ENCODE measurements at places on chromosomes 6 and 20.

- no peak for DNase-seq
Observed at GRCh38 chr20:1924910-1925861, 30.0 kb downstream of the SIRPA start.

DNA sequence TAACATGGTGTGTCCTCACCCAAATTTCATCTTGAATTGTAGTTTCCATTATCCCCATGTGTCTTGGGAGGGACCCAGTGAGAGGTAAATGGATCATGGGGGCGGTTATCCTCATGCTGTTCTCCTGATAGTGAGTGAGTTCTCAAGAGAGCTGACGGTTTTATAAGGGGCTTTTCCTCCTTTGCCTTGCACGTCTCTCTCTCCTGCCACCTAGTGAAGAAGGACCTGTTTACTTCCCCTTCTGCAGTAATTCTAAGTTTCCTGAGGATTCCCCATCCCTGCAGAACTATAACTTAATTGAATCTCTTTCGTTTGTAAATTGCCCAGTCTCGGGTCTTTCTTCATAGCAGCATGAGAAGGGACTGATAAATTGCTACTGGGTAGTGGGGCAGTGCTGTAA is 789.3 kb downstream of the FRK start:
- DNase-seq: no peak

DNA sequence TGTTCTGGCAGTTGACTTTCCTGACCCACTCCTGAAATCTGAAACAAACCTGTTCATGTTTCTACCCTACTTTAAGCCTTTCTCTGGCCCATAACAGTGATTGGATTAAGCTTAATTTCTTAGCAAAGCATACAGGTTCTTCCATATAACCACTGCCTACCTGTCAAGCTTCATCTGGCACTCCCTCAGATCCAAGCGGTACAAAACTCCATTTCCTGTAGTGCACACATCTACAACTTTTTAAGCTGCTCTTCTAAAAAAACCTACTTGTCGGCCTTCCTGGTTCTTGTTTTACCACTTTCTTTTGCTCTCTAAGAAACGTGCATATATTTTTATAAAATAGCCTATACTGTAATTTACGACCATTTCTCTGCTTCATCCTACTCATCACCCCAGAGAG is 916 bp upstream of the PPP1R11 start:
- no peak for DNase-seq

- DNase-seq: no peak
Observed at GRCh38 chr20:51510169-51510568, 32.4 kb downstream of the NFATC2 start.

DNA sequence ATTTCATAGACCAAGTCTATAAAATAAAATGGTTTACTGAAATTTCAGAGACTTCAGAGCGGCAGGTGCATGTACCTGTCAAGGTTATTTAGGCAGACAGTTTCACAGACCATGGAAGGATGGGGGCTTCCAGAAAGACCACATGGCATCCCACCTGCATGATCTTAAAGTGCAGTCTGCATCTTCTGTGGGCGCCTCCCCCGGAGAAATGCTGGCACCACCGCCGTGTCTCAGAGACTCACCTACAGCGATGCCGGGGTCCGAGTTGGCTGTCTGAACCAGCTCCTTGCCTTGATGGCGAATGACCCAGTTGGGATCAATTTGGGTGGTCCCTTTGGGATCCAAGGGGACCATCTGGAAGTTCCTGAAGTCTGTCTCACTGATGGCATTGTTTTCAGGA is 30.6 kb downstream of the THBS2 start:
- DNase-seq: no peak

DNA sequence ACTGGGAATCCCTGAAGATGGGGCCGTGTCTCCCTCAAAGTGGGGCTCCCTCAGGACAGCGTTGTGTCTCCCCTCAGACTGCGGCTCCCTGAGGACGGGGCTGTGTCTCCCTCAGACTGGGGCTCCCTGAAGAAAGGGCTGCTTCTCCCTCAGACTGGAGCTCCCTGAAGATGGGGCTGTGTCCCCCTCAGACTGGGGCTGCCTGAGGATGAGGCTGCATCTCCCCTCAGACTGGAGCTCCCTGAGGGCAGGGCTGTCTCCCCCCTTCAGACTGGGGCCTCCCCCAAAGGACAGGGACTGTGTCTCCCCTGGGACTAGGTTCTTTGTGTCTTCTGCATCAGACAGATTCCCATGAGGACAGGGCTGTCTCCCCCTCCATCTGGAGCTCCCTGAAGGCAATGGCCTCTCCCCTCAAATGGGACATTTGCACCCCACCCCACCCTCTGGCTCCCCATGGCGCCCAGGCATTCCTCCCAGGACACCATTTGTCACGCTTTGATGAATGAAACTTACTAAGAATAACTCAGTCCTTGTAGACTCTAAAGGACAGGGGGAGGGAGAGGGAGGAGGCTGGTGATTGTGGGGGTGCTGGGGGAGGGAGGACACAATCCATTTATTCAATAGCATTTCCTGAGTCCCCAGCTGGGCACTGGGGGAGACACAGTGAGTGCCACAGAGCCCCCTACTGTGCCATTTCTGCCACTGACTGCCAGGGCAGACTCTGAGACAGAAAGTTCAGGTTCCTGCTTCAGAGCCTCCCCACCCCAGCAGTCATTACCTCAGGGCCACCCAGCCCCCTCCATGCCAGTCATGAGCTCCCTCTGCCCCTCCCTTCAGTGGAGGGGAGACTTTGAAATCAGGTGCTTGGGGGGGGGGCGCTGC is 122.4 kb downstream of the MRPL14 start:
- DNase-seq: no peak

DNA sequence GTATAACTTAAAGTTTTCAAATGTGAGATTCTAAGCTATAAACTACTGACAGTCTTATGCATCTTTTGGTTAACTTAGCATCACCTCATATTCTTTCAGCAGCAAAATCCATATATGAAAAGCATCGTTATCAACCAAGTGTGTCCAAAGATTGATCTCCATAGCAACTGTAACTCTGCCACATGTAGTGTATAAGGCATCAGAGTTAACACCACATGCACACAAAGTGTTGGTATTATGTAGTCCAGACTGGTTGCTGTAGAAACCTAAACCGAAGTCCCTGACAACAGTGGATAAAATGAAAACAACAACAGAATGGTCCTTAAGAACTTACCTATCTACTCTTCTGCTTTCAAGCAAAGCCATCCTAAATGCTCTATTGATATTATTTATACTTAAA is 39.6 kb downstream of the PDSS2 start:
- no peak for DNase-seq

- DNase-seq: no peak
Observed at GRCh38 chr6:56758553-56758952, 115.9 kb upstream of the DST start.

DNA sequence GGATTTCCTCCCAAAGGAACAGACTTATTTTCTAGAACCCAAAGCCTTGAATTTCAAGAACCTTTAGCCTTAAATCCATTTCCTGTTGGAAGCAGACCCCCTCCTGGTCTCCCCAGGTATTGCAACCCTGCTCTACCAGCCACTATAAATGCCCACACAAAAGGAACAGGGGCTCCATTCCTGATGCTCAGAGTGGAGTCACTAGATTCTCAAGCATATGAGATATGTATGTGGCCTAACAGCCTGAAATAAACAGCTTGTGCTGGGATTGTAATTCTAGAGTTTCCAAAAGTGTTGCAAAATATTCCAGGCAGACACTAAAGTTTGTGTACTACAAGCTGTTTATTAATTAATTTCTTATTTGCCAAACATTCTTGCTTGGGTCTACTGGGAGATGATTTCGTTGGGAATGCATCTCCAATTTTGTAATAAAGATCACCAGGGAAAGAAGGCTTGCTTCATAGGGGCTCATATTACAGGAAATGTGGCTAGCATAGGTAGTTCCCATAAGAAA is 44.8 kb downstream of the RIPOR3 start:
- DNase-seq: no peak

DNA sequence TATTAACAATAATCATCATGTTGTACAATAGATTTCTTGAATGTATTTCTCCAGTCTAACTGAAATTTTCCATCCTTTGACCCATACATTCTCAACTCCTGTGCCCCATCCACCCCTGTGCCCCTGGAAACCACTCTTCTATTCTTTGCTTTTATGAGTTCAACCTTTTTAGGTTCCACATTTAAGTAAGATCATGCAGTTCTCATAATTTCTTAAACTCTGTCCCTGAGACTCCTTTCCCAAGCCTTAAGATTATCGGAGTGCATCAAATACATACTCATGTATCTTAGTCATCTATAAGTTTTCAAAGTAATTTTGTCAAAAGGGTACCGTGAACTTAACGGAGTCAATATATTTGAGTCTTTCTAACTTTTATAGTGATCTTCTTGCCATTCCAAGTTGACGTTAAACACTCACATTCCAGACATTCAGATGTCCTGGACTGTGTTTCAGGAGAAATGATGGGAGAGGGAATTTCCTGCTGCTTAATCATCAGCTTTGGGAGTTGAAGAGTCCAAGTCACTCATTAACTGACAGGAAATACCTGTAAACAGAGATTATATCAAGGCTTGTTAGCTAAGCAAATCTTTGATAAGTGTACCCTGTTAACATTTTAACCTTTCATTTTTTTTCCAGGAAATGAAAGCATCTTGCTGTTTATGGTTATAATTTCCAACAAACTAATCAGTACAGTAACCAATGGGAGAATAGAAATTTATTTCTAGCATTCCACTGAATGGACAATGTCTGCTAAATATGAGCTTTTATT is 73.3 kb downstream of the ADGRG6 start:
- no peak for DNase-seq

GRCh38 chr20:38393259-38393658 is 41.9 kb downstream of the SNHG17 start:
- no peak for DNase-seq

DNA sequence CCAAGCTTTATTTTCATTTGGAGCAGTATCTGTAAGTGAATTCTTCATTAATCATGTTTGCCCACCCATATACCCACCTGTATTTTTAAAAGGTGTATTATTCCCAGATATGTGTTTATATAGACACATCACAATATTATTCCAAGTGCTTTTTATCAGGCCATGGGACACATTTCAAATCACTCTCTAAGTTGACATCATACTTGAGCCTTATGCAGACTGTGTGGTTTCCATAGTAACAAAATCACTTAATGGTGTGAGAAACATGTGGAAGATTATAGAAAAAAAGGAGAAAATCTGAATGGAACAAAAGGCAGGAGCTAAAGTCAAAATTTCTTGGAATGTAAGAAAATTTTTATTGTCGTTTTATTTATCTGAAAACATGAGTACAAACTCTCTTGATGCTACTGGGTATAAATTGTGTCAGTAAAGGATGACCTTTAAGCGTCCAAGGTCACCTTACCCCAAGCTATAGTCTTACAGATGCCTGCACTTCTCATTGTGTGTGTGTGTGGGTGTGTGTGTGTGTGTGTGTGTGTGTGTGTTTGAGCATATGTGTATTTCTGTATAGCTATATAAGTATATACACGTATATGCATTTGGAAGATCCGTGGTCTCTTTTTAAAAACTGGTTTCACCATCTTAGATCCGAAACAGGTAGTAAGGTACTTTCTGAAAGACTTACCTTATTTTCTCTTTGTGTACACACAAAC is 79.8 kb upstream of the CCN6 start:
- DNase-seq: no peak

DNA sequence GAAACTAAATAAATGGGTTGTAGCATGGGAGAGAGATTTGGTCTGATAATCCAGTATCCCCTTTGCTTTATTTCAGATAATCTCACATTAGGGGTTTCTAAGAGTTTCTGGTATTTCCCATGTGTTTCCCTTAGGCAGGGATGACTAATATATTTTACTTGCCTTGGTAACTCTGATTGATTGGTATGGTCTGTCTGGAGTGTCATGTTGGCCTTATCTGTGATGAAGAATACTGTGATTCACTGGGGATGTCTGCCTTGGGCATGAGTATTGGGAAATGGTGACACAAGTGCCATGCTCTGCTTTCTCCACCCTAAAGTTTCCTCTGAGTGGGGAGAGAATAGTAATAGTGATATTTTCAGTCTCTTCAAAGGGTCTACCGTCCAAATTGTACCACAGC is 10.1 kb downstream of the SLC22A2 start:
- DNase-seq: no peak

GRCh38 chr6:41723530-41724227 is 11.7 kb downstream of the TFEB start:
- peak; percentile 58 for DNase-seq

- DNase-seq: no peak
Observed at GRCh38 chr20:8219403-8219802, 87.3 kb downstream of the PLCB1 start.

GRCh38 chr20:62133864-62134263 is 9.3 kb downstream of the PSMA7 start:
- no peak for DNase-seq

- DNase-seq: no peak
Observed at GRCh38 chr6:153130515-153131036, 506 bp downstream of the RGS17 start.

- DNase-seq: no peak
Observed at GRCh38 chr6:103184776-103185175, 1674.9 kb downstream of the HACE1 start.

DNA sequence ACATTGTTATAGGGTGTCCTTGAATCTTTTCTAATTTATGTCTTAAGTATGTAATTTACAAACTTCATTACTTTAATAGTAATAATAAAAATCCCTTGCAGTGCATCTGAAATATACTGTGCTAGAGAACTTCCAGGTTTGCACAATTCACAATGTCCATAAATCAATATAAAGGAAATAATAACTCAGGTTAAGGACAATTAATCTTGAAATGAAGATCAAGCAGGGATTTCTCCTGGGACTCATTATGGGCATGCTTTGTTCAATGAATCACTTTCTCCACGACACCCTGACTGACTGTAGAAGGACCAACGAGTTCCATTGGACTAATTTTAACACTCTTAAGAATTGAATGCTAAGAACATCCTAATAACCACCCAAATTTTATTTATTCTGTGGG is 110.0 kb downstream of the PHACTR1 start:
- DNase-seq: no peak

- DNase-seq: no peak
Observed at GRCh38 chr6:131005439-131006016, 57.5 kb downstream of the EPB41L2 start.

DNA sequence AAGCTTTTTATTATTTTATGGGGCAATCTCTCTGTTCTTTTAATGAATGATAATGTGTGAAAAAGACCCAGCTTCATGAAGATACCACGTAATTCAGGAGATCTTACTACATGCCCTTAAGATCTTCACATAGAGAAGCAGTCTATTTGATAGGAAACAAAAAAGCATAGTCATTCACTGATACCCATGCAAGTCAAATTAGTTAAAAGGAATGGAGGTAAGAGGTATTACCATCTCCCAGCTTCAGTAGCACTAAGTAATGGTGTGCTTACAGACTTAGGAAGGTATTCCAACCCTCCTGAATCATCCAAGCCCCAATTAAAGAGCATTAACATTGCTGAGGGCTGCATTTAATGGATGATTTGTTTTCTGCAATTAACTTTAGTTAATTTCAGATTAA is 364.7 kb downstream of the SYNE1 start:
- no peak for DNase-seq

GRCh38 chr6:35213824-35214756 is at the start of gene SCUBE3:
Gene SCUBE3 (plus strand): TSS chr6:35213956. CDS start chr6:35214419, 463 bp downstream.
- DNase-seq: no peak

- no peak for DNase-seq
Observed at GRCh38 chr6:154165478-154165877, 126.4 kb downstream of the OPRM1 start.

GRCh38 chr6:129686941-129687627 is 22.9 kb downstream of the ARHGAP18 start:
- DNase-seq: peak; percentile 89

GRCh38 chr20:62426699-62427131 is 624 bp downstream of the RBBP8NL start:
- no peak for DNase-seq

Measured in bone marrow (tissue), 2 donors.